SJSA1 (cell line): ENCODE measurements at places on chromosomes 2 and 18.

GRCh38 chr2:173978447-173978846 is 13.3 kb upstream of the SP3 start:
- DNase-seq = peak; percentile 6

GRCh38 chr2:120675460-120676130 is 60.1 kb upstream of the GLI2 start:
- DNase-seq = peak; percentile 37

DNA sequence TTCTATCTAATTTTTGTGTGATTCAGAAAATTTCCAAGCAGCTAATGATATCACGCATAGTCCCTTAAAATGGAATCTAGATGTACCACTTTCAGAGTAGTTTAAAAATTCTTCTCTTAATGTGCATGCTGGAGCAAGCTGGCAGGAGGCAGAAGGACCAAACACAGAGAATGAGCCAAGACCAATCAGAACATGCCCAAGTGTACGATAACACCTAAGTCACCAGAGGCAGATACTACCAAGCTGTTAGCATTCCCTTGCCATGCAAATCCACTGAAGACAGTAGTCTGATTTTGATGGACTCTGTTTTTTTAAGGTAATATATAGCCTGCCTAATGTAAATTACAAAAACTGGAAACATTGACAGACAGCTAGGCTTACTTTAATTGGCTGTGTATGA is 109.3 kb downstream of the DNAH7 start:
- DNase-seq = no peak

DNA sequence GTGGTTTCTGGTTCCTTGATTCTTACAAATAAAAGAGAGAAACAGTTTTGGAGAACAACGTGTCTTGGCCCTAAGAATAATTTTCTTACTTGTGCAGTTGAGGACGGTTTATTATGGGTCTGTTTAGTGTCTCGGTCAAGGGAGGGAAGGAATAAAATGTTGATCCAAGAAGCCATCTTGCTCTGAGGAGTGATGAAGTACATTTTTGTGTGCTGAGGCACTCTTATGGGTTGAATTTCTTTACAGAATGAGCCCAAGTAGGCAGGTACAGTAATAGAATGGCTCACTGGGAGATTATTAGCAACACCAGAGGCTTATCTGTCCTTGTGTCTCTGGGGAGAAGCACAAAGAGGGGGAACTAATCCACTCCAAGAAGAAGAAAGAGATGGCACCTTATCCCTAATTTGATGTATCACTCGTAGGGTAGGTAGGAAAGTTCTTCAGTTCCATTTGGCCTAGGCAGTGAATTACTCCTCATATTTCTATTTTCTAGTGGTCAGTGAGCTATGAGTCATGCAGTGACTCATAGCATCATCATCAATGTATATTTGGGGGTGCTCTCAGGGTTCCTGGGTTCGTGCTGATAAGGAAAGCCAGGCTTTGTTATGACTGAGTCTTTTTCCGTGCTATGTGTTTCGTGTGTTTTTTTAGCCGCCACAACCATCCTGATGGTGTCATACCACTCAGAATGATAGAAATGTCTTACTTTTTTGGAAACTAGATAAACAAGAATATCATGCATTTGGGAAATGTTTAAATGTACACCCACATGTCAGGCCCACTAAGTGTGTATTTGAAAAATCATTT is 250.1 kb upstream of the CTAGE1 start:
- peak; percentile 90 for DNase-seq

- DNase-seq = no peak
Measured at GRCh38 chr2:145503511-145503910, 983.6 kb upstream of the ZEB2 start.

GRCh38 chr2:24337890-24338289 is 22.4 kb downstream of the ITSN2 start:
- no peak for DNase-seq

- DNase-seq = no peak
Measured at GRCh38 chr2:222353993-222354392, 55.2 kb upstream of the PAX3 start.

GRCh38 chr2:132915812-132916549 is 246.0 kb upstream of the LYPD1 start:
- DNase-seq = no peak

- no peak for DNase-seq
Measured at GRCh38 chr18:59721211-59721610, 24.0 kb upstream of the CCBE1 start.

- no peak for DNase-seq
Measured at GRCh38 chr2:217055624-217056023, 195.8 kb upstream of the TNP1 start.

GRCh38 chr2:43515248-43515647 is 80.6 kb downstream of the THADA start:
- no peak for DNase-seq

DNA sequence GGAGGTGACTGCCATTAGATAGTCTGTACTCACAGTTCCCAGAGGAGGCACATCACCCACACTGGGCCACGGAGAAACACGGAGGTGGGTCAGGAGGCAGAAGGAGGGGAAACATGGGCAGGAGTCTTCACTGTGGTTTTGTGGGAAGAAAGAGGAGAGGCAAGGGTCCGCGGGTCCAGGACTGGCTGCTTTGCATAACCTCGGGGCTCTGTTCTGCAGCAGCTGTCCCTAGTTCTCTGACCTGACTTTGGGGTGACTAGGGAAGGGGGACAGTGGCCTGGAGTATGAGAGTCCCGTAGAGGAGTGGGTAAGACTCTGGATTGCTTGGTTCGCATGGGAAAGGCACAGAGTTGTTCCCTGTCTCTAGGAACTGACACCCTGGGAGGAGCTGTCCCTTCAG is 238.3 kb upstream of the RAB6C start:
- no peak for DNase-seq

GRCh38 chr2:226956659-226957058 is 120.8 kb downstream of the RHBDD1 start:
- DNase-seq = no peak

DNA sequence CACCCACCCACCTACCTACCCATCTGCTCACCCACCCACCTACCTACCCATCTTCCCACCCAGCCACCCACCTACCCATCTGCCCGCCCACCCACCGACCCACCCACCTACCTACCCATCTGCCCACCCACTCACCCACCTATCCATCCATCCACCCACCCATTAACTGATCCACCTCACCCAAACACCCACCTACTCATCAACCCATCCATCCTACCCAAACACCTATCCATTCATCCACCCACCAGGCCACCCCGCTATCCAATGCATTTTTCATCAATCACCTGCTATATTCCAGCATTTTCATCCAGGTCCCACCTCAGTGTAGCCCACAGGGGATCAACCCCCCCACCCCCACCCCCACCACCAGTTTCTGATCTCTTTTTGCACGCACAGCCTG is 121.8 kb downstream of the GLI2 start:
- DNase-seq = no peak

DNA sequence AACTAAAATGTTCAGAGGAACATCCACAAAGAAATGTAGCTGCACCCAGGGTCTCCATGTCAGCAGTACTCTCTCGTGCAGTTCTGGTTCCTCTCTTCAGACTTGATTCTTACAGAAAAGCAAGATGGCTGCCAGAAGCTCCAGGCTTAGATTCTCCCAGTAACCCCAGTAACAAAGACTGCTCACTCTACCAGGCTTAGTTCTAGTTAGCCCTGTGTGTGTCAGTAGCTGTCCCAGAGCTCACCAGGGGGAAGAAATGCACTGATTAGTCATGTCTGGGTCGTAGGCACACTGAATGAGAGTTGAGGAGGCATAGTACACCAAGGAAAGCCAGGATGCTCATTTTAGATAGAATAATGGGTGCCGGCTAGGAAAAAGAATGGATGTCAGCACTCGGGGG is 395.0 kb upstream of the NRP2 start:
- no peak for DNase-seq

- DNase-seq = no peak
Measured at GRCh38 chr2:180747728-180748127, 232.7 kb upstream of the UBE2E3 start.

- DNase-seq = no peak
Measured at GRCh38 chr2:85722519-85722918, 28.4 kb downstream of the GNLY start.

GRCh38 chr18:69161383-69162028 is 239.2 kb upstream of the DOK6 start:
- DNase-seq = no peak

GRCh38 chr2:219155054-219155644 is 5.5 kb downstream of the NHEJ1 start:
- peak; percentile 42 for DNase-seq

- DNase-seq = no peak
Measured at GRCh38 chr2:212667751-212668316, 129.2 kb upstream of the ERBB4 start.

GRCh38 chr2:237297421-237298150 is 116.4 kb downstream of the COL6A3 start:
- no peak for DNase-seq

DNA sequence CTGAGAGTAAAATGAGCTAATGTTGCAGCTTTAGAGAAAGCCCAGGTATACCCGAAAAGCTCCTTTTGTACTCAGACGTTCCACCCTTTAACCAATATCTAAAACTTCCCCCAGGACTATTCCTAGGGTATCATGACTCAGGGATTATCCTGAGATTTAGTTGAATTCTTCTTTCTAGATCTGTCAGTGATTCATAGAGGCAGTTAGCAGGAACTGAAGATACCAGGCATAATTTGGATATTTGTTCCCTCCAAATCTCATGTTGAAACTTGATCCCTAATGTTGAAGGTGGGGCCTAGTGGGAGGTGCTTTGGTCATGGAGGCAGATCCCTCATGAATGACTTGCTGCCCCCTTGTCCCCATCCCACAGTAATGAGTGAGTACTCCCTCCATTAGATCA is 161.2 kb upstream of the LRP1B start:
- DNase-seq = no peak

DNA sequence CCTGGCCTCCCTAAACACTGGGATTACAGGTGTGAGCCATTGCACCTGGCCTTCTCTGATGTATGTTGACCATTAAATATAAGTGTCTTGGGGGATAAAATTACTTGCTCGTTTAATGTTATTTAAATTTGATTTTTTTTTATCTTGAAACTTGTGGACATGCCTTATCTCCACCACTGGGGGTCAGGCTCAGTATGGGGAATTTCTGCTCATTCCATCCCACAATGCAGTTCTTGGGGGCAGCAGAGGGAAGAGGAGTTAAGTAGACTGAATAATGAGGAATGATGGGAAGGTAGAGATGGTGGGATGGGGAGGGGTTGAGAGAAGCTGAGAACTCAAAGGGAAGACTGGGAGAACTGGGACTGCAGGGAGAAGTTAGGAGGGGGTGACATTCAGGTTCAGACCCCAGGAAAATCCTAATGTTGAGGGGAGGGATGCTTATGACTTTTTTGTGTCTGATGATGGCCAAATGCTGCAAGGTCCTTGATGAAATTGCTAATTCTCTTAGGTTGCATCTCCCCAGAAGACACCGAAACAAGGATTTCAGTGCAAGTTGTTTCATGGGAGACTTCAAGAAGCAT is 174.2 kb downstream of the MIB1 start:
- DNase-seq = no peak

DNA sequence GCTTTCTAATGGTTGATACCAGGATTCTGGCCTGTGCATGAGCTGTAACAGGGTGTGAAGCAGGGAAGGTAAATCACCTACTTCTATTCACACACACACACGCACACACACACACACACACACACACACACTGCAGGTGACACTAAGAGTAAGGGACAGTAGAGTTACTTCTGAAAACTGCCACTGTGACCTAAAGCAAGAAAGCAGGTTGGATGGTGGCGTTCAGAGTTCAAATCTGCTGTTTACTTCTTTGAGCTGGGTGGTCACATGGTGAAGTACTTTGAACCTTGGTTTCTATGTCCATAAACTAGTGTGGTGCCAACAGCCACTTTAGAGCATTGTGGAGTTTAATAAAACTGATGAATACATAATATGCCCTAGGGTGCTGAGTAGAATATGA is 248.0 kb downstream of the PIEZO2 start:
- no peak for DNase-seq

DNA sequence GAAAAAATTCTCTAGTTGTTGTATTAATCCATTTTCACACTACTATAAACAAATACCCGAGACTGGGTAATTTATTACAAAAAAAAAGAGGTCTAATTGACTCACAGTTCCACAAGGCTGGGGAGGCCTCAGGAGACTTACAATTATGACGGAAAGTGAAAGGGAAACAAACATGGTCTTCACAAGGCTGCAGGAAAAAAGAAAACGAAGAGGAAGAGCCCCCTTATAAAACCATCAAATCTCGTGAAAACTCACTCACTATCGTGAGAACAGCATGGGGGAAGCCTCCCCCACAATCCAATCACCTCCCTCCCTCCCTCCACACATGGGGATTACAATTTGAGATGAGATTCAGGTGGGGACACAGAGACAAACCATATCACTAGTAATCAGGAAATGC is 61.7 kb upstream of the SPTBN1 start:
- no peak for DNase-seq

- no peak for DNase-seq
Measured at GRCh38 chr2:228283491-228284171, 102.1 kb upstream of the SPHKAP start.

- no peak for DNase-seq
Measured at GRCh38 chr2:8999797-9000196, 3.7 kb downstream of the MBOAT2 start.

DNA sequence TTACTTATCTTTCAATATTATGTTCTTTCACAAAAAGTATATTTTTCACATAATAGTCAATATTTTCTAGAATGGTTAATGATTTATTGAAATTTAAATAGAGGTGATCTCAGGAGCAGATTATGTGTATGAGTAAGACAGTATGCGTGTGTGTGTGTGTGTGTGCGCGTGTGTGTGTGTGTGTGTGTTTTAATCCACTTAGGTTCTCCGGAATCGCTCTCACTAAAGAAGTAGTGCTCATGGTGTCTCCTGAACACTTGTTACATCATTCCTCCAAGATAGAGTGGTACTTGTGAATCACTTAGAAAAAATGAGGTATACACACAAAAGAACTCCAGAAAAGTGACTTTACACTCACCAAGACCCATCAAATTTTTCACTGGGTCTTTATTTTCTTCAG is 91.0 kb upstream of the KCNH7 start:
- no peak for DNase-seq

DNA sequence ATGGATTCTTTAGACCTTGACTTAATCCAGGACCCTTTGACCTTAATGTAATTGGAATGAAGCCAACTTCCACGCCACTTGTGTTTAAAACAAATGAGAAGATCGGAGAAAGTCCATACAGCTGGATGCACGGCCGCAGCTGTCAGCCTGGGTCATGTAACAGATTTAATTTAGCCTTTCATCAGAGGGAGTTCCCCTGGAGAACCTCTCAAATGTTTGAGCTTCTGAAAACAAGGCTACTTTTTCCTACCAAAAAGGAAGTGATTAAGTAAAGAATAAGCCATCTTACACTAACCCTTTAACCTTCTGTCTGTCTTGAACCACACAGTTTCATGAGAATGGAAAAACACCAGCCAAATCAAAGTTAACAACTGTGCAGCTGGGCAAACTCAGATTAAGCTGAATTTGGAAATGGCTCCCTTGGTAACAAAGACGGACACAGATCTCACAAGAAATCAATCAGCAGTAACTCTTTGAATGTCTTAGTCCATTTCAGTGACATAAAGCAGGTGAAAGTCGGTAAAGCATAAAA is 103.6 kb downstream of the DOCK10 start:
- DNase-seq = no peak
